Common myeloid progenitor, CD34-positive (primary cell): ENCODE measurements at places on chromosomes 1 and 21.

DNA sequence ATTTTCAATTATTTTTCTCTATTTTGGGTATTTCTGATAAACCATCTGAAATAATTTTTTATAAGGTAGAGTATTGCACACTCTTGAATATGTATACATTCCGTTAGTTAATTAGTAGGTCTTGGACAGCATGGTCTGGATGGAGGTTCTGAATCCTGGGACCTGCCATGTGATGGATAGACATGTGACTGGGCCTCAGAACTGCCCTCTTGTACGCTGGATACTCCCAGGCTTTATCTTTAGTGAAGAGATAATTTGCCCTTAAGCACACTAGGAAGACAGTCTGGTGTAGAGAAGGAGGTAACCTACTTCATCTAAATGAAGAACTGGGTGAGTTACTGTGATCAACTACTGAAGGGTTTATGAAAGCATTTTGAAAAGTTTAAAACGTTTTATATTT lies 48.9 kb downstream of the CNIH3 start:
- DNase-seq, result no peak

GRCh38 chr1:175887981-175888428 lies 144.6 kb upstream of the TNR start:
- peak; percentile 33 for DNase-seq

- DNase-seq, result no peak
These were observed 872 bp upstream of the PPP2R5A start for GRCh38 chr1:212284332-212284743.

- DNase-seq, result no peak
These were observed 58.4 kb downstream of the OVGP1 start for GRCh38 chr1:111369177-111369576.

GRCh38 chr1:73903092-73903491 lies 294.9 kb downstream of the LRRIQ3 start:
- DNase-seq, result no peak

- peak; percentile 85 for DNase-seq
These were observed 6.6 kb downstream of the LIN28A start for GRCh38 chr1:26417111-26417759.

DNA sequence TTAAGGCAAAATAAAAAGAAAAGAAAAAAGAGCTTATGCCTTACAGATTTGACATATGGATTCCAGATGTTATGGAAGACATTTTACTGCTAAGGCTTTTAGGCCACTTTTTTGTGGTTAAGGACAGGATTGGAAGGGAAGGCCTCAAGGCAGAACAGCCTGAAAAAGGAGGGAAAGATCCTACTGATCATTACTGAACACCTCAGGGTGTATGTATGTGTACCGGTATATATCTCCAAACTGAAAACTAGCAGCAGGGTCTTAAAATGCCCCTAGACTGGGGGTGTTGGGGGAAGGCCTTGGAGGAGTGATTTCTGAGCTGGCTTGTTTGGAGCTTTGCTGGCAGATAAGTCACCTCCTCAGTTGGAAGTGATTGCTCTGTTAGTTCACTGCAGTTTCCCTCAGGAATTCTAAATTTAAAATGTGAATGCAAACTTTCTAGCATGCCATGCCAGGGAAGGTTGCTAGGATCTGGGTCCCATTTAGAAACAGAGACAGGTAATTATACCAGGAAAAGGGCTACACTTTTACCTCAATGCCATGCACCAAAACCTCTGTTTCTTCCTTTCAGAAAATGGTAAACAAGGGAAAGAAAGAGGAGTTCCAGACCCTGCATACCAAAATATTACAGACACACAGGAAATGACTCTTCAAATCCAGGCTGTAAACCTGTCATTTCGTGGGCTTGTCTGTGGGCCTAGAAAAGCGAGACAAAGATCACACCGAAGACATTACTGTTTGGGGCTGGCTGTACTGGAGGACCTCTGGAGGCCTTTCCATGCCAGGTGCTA lies 15.0 kb downstream of the C1orf52 start:
- no peak for DNase-seq

DNA sequence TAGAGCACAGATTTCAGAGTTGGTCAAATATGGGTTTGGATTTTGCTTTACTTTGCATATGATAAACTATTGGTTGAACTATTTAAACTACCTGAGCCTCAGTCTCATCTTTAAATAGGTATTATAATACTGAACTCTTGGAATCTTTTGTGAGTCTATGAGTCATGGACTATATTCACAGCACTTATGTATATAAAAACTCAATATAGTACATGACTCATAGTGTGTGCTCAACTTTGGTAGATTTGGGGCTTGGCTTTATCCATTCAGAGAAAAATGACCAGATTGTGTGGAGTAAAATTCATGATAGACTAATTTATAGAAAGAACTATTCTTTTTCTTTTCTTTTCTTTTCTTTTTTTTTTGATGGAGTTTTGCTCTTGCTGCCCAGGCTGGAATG lies 28.7 kb downstream of the FCRL3 start:
- no peak for DNase-seq

DNA sequence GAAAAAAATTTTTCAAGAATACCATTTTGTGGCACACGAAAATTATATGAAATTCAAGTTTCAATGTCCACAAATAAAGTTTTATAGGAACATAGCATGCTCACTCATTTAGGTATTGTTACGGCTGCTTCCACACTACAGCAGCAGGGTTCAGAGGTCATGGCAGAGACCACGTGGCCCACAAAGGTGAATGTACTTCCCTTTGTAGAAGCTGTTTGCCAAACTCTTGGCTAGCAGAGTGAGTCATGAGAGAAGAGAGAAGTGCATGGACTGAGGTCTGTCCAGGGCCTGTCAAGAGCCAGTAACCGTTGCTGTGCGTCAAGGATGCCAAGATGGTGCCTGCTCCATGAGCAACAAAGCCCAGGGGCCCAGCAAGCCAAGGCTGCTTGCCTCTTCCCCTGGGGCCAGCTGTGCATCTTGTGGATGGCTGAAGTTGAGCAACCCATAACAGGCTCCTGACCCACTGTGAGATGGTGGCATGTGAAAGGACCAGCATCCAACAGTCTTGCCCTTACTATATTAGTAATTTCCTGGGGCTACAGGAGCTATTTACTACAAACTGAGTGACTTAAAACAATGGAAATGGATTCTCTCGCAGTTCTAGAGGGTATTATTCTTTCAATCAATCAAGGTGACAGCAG lies 64.8 kb upstream of the ATP5PO start:
- DNase-seq, result no peak

DNA sequence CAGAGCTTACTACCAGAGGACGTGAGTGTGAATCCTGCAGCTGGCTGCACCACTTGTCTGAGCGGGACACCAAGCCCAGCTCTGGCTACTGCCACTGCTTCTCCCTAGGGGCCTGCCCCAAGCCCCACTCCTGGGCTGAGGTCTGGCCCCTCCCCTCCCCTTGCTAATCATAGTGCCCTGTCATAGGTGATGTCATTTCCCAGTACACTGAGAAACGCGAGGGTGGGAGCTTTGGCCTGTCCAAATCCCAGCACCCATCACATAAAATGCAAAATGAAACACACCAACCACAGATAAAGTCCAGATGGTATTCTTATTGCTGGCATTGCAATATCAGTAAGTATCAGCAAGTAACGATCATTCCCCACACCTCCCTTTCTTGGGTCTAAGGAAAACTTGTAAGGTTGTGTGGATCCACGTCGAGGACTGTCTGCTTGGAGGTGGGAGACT lies 77.7 kb downstream of the TOMM20 start:
- DNase-seq, result peak; percentile 45

DNA sequence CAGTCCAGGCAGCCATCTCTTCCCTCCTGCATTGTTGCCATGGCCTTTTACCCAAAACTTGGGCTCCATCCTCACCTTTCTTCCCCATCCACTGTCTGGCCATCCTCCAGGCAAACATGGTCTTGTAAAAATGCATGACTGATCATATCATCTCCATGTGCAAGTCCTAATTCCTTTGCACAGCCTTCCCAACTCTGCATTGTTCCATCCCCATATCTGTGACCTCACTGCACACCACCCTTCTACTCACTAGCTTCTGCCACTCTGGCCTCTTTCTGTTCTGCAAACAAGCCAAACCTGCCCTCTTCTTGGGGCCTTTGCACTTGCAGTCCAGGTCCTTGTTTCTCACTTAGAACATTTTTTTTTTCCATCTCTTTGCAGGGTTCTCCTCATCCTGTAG lies 230.1 kb upstream of the GJB5 start:
- DNase-seq, result no peak

DNA sequence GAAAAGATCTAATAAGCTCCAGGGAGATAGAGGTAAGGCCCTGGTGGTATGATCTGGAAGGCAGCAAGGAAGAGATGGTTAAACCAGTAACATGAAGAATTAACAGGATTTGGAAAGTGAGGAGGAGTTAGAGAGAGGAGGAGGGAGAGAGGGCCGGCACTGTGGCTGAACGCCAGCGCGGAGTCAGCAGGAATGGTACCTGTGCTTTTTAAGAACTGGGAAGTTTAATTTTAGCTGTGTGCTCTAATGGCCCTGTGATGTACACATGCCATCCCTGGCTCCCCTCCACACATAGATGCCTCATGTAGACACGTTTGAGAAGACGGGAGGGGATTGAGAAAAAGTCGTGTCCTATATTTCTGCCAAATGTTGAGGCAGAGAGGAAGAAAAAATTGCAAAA lies 13.8 kb upstream of the AVPR1B start:
- no peak for DNase-seq

DNA sequence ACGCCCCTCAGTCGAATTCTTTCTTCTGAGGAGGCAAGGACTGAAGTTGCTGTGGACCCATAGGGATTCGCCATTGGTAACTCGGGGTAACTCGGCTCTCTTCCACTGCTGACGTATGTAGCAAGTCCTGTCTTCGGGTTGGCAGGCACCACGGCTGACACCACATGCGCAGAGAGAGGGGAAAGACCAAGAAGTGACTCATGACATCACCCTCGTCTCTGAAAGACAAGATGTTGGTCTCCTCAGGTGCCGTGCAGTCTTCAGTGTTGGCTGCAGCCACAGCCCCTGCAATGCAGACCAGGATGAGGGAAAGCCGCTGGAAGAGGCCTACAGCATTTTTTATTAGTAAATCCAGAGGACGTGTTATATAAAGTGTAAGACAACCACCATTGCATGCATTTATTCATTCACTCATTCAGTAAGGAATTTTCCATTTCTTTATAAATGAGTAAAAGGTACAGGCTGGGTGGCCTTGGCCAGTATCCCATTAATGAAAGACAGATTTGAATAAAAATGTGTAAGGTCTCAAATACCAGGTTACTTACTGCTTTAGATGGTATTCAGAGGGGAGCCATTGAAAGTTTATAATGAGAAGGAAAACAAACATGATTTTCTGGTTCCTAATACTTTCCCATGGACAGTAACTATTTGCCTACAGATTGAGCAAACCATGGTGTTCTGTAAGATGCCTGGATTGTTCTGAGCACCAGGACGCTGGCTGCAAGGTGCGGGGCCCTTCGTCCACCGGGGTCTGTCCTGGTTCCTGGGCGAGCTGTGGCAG lies 50.7 kb upstream of the IRF2BP2 start:
- DNase-seq, result no peak

- DNase-seq, result no peak
These were observed 436.4 kb downstream of the LRRIQ3 start for GRCh38 chr1:73761559-73761958.

DNA sequence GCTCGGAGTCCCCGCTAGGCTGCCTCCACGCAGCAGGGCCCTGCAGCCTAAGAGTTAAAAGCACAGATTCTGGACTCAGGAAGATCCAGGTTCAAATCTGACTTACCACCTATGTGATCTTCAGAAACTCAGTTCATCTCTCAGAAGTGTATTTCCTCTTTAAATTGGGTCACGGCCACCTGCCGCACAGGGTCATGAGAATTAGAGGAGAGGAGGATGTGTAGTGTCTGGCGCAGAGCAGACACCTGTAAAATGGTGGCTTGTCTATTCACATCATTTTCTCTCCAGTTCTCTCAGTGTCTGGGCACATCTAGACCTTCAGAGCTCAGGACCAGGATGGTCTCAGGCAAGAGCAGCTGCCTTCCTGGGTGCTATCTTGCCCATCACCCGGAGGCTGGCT lies 45.8 kb downstream of the PTPRF start:
- DNase-seq, result no peak

GRCh38 chr1:6971048-6971447 lies 185.8 kb downstream of the CAMTA1 start:
- DNase-seq, result no peak

DNA sequence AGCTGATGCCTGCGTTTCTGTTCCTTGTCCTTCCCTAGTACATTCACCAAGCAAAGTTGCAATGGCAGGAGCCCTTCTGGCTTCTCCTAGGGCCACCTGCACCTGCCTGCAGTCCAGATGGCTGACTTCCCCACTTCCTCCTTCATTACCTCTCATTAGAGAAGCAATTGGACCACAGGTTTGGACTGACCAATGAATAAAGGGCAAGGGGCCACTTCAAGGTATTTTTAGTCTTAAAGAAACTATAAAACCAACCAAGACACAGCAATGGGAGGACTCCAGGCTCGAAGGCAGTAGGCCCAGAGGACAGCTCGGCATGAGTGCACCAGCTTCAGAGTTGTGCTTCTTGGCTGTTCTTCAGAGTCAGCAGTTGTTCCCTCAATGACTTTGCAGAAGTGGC lies 60.8 kb upstream of the ROR1 start:
- DNase-seq, result no peak

DNA sequence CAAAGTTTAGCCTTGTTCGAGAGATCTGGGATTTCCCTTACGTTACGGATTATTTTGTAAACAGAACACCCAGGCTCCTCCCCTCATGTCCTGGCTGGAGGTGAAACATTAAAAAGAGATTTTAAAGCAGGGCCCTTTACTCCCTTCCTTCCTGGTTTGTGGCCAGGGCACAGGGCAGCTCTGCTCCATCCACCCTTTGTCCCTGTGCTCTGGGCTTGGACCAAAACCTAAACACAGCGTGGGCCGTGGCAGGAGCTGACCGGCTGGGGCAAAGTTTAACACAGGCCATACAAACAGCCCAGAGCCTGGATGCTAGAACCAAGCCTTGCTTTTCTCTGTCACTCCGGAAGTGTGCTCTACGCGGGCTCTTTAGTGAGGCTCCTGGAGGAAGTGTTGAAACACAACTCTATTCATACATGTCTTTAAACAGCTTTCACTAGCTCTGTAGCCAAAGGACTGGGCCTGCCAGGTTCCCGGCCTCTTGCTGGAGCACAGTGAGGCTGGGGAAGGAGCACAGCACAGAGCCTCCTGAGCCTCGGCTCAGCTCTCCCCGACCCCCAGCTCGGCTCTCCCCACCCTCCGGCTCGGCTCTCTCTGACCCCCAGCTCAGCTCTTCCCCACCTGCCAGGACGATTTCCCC lies 84.7 kb downstream of the PDE9A start:
- peak; percentile 71 for DNase-seq
